Large intestine (tissue), 12 donors: ENCODE measurements at places on chromosomes 12 and 14.
A peak's percentile ranks its signal among the peaks of the same experiment; 100 is the strongest.

GRCh38 chr12:94078736-94079509, 69.5 kb upstream of the PLXNC1 start:
- no peaks in the 10 kb centered on the region for H3K27me3 ChIP-seq
- DNase-seq: no peak
- no peak overlapping the region for H3K4me3 ChIP-seq

- H3K4me1 ChIP-seq: peaks cover 2% of the 10 kb centered on the region
- H3K4me3 ChIP-seq: no peak overlapping the region
- no peaks in the 10 kb centered on the region for H3K36me3 ChIP-seq
- no peak overlapping the region for H3K27ac ChIP-seq
- H3K27me3 ChIP-seq: no peaks in the 10 kb centered on the region
- no peak for DNase-seq
Observed at GRCh38 chr12:79939728-79940310, 4.9 kb upstream of the PPP1R12A start.

DNA sequence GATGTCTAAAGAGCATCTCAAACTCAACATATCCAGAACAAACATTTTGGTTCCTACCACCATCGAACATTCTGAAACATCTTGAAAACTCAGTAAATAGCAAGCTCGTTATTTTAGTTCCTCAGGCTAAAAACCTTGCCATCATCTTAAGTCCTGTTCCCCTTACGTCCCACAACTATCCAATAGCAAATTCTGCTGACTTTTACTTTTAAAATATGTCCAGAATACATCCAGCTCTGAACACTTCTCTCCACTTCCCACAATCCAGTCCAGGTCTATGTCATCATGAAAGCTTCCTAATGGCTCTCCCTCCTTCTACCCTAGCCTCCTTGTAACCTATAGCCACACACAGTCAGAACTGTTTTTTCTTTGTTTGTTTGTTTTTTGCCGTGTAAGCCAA, 279.9 kb downstream of the IPO8 start:
- H3K36me3 ChIP-seq: no peaks in the 10 kb centered on the region
- no peaks in the 10 kb centered on the region for H3K4me1 ChIP-seq
- no peak overlapping the region for H3K27ac ChIP-seq
- no peak overlapping the region for H3K4me3 ChIP-seq

DNA sequence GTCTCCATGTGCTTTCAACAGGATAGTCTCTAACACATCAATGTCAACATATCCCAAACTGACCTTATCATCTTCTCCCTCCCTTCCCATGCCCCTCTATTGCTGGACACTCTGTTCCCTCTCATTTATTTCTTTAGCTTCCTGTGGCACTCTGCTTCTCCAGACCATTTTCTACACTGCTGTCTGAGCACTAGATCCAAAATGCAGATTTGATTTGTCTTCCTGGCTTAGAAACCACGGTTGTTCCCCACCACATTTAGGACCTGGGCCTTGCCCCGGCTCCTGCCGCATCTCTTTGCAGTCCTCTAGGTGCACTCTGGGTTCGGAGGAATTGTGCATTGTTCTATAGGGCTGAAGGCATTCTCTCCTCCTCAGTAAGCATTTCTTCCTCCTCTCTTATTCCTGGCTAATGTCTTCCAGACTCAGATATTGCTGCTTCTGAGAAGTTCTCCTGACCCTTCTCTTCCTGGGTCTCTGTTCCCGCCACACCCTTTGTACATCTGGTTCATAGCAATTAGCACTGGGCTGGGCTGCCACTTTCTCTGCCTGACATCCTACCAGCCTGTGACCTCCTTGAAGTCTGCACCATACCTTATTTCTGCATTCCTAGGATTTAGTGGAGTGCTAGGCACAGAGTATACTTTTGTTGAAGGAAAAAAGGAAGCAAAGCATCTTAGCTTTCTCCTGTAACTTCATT, 13.9 kb downstream of the ARG2 start:
- H3K36me3 ChIP-seq: no peaks in the 10 kb centered on the region
- H3K27ac ChIP-seq: no peak overlapping the region
- DNase-seq: no peak
- H3K4me3 ChIP-seq: no peak overlapping the region
- H3K27me3 ChIP-seq: no peaks in the 10 kb centered on the region

GRCh38 chr14:74018174-74018585, 908 bp downstream of the ENTPD5 start:
- peaks cover 13% of the 10 kb centered on the region for H3K4me1 ChIP-seq
- peak overlapping the region; percentile 99 for H3K27ac ChIP-seq
- DNase-seq: no peak
- H3K36me3 ChIP-seq: peaks cover 2% of the 10 kb centered on the region
- peak overlapping the region; percentile 85 for H3K4me3 ChIP-seq
